ENCODE measurements at places on chromosomes 1 and 21.
A peak's percentile ranks its signal among the peaks of the same experiment; 100 is the strongest.

- no peak for DNase-seq
Observed at GRCh38 chr1:84133479-84133878, 10.6 kb upstream of the PRKACB start.

- no peak for DNase-seq
Observed at GRCh38 chr1:241217516-241217915, 139.5 kb downstream of the RGS7 start.

GRCh38 chr1:10170239-10170574, 40.2 kb upstream of the KIF1B start:
- DNase-seq: no peak

DNA sequence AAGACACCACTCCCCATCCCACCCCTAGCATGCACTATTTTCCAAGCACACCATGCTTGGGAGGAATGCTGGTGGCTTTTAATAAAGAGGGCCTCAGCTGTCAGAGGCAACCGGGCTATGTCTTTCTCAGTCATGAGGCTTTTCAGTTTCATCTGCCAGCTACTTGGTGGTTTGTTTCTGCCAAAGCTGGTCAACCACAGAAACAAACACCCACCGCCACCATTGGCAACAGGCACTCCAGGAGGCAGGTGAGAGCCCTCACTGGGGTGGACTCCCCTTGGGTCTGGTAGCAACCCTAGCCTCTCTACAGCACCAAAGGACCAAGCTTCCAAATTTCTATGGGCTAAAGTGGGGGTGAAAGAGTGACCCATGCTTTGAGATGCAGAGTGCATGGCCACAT, 54.3 kb upstream of the CD1D start:
- DNase-seq: no peak

- no peak for DNase-seq
Observed at GRCh38 chr1:86471291-86471690, 2.6 kb downstream of the CLCA1 start.

DNA sequence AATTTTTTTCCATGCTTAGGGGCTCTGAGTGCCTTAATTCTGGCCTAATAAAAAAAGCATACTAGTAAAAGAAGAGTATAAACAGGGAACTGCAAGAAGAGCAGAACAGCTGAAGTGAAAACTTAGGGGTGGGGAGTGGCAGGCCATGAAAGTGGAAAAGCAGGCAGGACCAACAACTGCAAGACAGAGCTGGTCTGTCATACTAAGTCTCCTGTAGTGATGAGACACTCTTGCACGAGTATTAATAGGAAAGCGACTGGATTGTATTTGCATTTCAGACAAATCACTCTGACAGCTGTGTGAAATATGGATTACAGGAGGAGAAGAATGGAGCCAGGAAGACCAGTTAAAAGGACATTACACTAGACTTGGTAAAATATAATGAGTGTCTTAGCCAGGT, 449.9 kb downstream of the NUF2 start:
- DNase-seq: no peak

- DNase-seq: peak; percentile 1
Observed at GRCh38 chr1:98176414-98176813, 255.6 kb upstream of the DPYD start.

GRCh38 chr1:3073489-3074296, 4.7 kb downstream of the PRDM16 start:
- DNase-seq: peak; percentile 64

- DNase-seq: no peak
Observed at GRCh38 chr1:101284021-101284420, 47.2 kb downstream of the S1PR1 start.

DNA sequence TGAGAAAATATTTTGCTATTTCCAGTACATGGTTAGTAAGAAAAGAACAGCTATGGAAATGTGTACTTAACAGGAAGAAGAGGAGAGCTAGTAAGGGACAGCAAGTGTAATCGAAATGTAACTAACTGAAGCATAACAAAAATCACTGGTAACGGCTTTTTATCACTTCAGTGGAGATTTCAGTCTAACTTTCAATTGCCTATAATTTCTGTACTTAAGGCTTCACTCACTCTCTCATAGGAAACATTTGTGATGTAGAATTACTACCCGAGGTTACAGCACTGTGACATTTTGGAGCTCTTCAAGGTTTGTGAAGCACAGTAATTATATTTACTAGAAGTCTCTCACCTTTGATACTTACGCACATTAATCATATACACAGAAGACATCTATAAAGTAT, 1119.1 kb downstream of the AMY1C start:
- DNase-seq: no peak

GRCh38 chr1:237179503-237179902, 137.5 kb downstream of the RYR2 start:
- peak; percentile 17 for DNase-seq

GRCh38 chr1:191818198-191818597, 340.1 kb upstream of the RGS18 start:
- no peak for DNase-seq

DNA sequence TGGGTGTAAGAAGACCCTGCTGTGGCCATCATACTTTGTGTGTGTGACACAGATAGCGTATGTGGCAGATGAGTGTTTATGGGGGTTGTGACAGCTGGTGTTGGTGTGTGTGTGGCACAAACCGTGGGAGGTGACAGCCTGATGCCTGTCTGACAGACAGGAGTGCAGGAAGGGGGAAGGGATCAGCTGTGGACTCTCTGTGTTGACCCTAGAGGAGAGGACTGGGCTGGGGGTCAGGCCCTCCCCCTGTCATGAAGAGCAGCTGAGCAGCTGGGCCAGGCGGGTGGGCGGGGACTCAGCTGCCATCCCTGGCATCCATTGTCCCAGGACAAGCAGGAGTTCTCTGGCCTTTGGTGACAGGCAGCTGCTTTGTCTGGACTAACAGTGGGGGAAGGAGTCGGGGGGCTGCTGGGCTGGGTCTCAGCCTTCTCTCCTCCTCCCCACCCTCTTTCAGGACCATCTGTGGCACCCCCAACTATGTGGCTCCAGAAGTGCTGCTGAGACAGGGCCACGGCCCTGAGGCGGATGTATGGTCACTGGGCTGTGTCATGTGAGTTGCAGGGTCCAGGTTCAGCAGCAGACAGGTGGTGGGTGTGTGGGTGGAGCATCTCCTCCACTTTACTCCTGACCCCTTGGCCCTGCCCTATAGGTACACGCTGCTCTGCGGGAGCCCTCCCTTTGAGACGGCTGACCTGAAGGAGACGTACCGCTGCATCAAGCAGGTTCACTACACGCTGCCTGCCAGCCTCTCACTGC, 2.3 kb downstream of the PLK3 start:
- peak; percentile 84 for DNase-seq

GRCh38 chr1:54312796-54313316, 93.3 kb downstream of the SSBP3 start:
- DNase-seq: peak; percentile 89

GRCh38 chr1:209780268-209780667, 4.1 kb downstream of the C1orf74 start:
- no peak for DNase-seq
